ENCODE measurements at places on chromosomes 16 and 17.

DNA sequence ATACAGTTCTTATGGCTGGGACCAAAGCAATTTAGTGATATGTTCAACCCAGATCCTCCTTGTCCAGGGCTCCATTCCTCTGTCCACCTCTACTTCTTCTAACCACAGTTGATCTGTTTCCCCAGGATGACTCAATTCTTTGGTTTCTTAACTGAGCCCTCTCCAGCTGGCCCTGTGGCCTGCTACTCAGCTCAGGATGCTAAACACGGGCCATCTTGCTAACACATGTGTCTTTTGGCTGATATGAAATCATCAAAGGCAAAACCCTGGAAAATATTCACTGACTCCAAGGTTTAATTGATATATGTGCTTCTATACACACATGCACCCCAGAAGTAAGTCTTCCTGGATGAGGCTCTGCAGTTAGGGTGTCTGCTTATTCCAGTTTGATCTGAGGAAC is 43.8 kb downstream of the SHISA6 start:
- H3K4me3 ChIP-seq = no peak overlapping the region
- no peaks in the 10 kb centered on the region for H3K27me3 ChIP-seq
- no peak overlapping the region for H3K27ac ChIP-seq
- no peaks in the 10 kb centered on the region for H3K4me1 ChIP-seq

GRCh38 chr17:39738568-39738901 is 797 bp downstream of the GRB7 start:
- H3K4me1 ChIP-seq = peaks cover 21% of the 10 kb centered on the region
- peaks cover 13% of the 10 kb centered on the region for H3K27me3 ChIP-seq
- peak; percentile 80 for DNase-seq
- H3K4me3 ChIP-seq = peak overlapping the region; percentile 65
- H3K36me3 ChIP-seq = no peaks in the 10 kb centered on the region
- H3K27ac ChIP-seq = no peak overlapping the region

GRCh38 chr16:68752602-68753001 is 15.5 kb downstream of the CDH1 start:
- peaks cover 38% of the 10 kb centered on the region for H3K4me1 ChIP-seq
- no peaks in the 10 kb centered on the region for H3K36me3 ChIP-seq
- H3K4me3 ChIP-seq = no peak overlapping the region

GRCh38 chr17:9170853-9171252 is 149.5 kb downstream of the NTN1 start:
- no peak overlapping the region for H3K27ac ChIP-seq
- H3K4me3 ChIP-seq = no peak overlapping the region
- H3K4me1 ChIP-seq = no peaks in the 10 kb centered on the region
- no peak for DNase-seq
- no peaks in the 10 kb centered on the region for H3K27me3 ChIP-seq

- no peaks in the 10 kb centered on the region for H3K4me1 ChIP-seq
- H3K4me3 ChIP-seq = no peak overlapping the region
- DNase-seq = no peak
These were observed 31.4 kb downstream of the ASGR1 start for GRCh38 chr17:7147772-7148171.
